ENCODE measurements at places on chromosomes 6 and 20.
A peak's percentile ranks its signal among the peaks of the same experiment; 100 is the strongest.

DNA sequence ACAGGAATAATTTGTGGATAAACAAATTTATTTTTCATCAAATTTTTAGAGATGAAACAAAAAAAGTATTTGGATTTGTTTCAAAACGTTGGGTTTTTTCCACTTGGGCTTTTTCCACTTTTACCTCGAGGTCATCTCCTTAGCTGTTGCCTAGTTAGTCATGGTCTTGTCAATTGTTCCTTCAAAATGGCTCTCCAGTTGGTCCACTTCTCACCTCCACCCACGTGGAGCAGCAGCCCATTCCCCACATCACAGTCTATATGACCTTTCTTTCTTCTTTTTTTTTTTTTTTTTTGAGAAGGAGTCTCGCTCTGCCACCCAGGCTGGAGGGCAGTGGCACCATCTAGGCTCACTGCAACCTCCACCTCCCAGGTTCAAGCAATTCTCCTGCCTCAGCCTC is 6.7 kb upstream of the SLC4A11 start:
- DNase-seq, result no peak

DNA sequence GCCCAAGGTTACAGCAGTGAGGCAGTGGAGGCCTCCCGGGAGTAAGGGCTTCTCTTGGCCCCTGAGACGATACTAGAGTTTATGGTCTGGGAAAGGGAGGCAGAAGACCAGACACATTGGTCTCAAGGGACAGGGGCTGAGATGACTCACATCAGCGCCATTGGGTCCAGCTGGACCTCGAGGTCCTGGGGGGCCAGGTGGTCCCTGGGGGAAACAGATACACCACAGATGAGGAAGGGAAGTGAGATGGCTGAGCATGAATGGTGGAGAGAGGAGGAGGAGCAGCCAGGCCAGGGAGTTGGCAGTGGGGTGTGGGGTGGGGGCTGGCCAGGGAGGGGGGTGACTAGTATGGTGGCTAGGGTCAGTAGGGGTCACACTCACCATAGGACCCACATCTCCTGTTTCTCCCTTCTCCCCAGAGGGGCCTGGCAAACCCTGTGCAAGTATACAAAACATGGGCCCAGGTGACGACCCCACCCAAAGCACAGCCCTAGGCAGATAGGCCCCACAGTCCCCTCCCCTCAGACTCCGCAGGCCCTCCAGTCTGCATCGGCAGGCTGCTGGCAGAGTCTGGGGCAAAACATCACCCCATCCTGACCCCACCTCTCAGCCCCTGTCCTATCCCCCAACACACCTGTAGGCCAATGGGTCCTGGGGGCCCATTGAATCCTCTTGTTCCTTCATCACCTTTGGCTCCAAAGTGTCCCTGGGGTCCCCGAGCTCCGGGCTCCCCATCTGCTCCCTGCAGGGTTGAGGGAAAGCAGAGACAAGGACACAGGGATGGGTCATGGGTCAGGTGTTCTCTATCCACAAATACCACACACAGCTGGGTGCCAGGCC is 21.9 kb downstream of the COL11A2 start:
- no peak for DNase-seq

- no peak for DNase-seq
Measured at GRCh38 chr6:73528897-73529296, 8.1 kb upstream of the EEF1A1 start.

GRCh38 chr6:105880030-105880492 is 206.1 kb upstream of the PRDM1 start:
- no peak for DNase-seq

DNA sequence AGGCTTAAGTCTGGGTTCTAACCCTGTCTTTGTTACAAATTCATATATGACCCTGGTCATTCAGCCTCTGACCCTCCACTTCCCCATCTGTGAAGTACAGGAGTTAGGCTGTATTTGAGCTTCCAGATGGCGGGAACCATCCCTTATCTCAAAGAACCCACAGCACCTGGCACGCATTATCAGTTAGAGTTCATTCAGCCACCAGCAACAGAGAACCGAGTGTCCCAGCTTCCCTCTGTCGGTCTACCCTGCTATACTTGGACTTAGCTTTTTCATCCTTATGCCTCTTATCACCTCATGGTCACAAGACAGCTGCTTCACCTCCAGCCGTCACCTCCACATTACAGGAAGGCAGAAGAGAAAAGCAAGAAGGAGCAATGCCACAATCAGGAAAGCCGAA is 147.8 kb downstream of the EYA2 start:
- no peak for DNase-seq

DNA sequence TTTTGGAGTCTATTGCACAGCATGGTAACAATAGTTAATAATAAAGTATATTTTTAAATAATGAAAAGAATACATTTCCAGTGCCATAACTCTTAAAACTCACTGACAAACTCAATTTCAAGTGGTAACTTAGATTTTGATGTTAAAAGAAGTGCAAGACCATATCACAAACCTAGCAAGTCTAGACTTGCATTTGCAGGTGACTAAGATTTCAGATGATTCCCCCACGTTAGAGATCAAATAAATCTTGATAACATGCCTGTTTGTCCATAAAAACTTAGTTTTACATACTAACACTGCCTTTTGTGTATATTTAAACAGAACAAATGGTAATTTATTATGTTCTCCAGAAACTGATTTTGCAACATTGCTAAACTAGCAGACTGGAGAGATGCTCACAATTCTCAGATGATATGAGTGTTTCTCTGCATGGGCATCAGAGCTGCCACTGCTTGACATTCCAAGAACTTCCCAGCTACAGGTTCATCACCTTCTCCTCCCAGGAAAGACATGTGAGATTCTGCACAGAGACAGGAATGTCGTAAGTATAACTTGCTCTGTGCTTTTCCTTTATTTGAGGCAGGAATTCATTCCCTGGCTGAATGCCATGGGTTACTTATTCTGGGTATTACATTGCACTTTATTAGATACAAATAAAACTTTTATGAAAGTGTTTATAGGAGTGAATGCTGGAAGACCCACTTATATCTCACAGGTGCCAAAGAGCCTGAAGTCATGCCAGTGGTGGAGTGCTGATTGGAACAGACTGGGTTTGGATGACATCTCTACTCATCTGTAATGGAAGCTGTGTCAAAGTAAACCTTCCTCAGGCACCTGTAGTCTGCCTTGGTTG is 160.2 kb upstream of the FOXA2 start:
- DNase-seq, result no peak

- no peak for DNase-seq
Measured at GRCh38 chr20:53352727-53353440, 240.8 kb downstream of the ZNF217 start.

GRCh38 chr6:107794771-107795170 is 29.3 kb downstream of the SCML4 start:
- DNase-seq, result no peak

- DNase-seq, result no peak
Measured at GRCh38 chr6:72081871-72082270, 195.5 kb downstream of the RIMS1 start.

GRCh38 chr6:16857969-16858592 is 96.8 kb upstream of the ATXN1 start:
- no peak for DNase-seq

- no peak for DNase-seq
Measured at GRCh38 chr6:109336221-109336961, 45.9 kb downstream of the CD164 start.

GRCh38 chr20:25294459-25295385 is 46.8 kb downstream of the PYGB start:
- peak; percentile 33 for DNase-seq
